Right atrium auricular region (tissue), 2 donors: ENCODE measurements at places on chromosomes 13 and 19. TPM values are rescaled to one million over a fixed set of nuclear protein-coding genes. Genes with fewer than 3 reads are reported as not detected.
A peak's percentile ranks its signal among the peaks of the same experiment; 100 is the strongest.

DNA sequence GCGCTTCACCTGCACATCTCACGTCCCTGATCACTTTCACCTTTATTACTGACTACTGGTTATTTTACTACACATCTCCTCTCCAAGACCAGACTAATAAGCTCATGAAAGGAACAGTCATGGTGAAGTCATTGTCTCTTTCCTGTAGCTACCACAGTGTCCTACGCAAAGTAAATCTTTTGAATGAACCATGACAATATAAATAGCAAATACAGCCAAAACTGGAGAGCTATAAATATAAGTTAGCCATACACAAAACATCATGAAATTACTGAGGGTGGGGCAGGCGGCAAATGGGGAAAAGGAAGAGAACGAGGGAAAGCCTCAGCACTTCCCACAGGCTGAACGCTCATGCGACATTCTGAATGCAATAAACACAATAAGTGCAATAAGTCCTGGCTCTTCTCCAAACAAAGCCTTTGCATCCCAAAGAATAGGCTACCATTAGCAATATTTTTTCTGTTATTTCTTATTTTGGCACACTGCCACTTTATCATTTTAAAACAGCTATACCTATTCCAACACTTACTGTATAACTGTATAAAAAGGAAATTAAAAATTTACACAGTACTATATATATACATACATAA is 62.5 kb downstream of the TUBGCP3 start:
- no peak for DNase-seq

Gene C19orf38
- not detected for total RNA-seq

- DNase-seq: no peak
These were observed 405.7 kb upstream of the SLC10A2 start for GRCh38 chr13:103471896-103472295.

- DNase-seq: peak; percentile 67
These were observed 7.0 kb downstream of the CAB39L start for GRCh38 chr13:49436890-49437289.

DNA sequence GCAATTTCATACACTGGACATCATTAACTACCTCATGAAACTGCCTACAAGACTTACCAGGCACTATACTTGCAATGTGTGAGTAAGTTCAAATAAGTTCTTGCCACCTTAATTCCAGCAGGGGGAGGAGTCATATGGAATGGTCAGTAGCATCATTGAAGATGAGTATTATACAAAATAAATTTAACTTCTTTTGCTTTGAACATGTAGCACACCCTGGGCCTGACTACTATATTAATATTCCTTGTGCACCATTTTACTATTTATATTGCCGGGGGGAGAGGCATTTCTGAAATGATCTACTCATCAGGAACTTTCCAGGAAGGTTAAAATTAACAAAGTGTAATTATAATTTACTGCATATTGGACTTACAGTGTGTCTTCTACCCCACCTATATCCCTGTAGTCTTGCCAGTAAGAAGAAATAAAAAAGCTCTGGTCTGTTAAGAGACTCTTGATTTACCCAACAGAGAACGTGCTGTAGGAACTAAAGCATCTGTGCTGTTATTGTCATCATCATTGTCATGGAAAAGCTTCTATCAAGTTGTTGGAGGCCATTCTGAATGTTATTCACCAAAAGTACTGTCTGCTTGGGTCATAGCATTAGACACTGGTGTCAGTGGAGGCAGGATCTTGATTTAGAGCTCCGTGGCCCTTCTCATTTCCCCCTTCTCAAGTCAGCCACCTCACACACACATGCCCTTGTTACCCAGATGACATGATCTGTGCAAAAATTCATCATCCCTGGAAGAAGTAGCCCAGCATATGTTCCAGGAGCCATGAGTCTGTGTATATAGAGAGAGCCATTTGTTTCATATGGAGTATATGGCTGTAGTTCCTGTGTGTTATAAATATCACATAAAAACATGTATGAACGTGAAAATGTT is 147.1 kb downstream of the MTUS2 start:
- no peak for DNase-seq
